Fibroblast of skin of left quadriceps (primary cell): ENCODE measurements at places on chromosomes 1 and 21.
A peak's percentile ranks its signal among the peaks of the same experiment; 100 is the strongest.

- DNase-seq, result no peak
Observed at GRCh38 chr1:71298633-71299032, 217.8 kb upstream of the ZRANB2 start.

- no peak for DNase-seq
Observed at GRCh38 chr1:6222636-6223035, 13.1 kb downstream of the ICMT start.

GRCh38 chr1:53987880-53988279, 30.1 kb downstream of the LDLRAD1 start:
- DNase-seq, result no peak

DNA sequence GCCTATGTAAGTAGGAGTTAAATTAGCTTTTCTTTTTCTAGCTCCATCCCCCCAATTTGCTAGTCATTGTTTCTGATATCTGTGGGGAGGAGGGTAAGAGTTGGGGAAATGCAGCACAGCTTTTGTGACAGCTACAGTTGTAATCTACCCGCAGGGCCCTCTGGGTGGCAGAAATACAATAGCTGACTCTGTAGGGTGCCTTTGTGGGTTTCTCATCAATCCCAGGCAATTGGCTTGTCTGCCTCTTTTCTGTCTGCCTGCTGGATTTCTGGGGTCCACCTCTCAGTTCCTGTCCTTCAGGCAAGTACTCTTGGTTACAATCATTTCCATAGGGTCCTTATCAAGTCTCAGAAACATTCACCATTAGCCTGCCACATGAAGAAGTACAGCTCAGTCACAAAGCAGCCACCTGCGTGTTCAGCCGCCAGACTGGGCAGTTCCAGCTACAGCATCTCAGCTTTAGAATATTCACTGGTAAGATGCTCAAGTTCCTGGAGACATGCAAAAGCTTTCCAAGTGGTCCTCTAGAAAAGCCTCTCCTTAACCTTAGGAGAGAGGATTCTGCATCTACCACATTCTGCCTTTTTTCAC, 19.2 kb upstream of the SLC44A5 start:
- no peak for DNase-seq

- peak; percentile 98 for DNase-seq
Observed at GRCh38 chr1:203861379-203862184, at the start of gene SNRPE. Gene SNRPE, plus strand, starts transcription at chr1:203861599. Its CDS starts 61 bp downstream, at chr1:203861660.

- DNase-seq, result no peak
Observed at GRCh38 chr1:156905651-156906050, 12.1 kb downstream of the PEAR1 start.

DNA sequence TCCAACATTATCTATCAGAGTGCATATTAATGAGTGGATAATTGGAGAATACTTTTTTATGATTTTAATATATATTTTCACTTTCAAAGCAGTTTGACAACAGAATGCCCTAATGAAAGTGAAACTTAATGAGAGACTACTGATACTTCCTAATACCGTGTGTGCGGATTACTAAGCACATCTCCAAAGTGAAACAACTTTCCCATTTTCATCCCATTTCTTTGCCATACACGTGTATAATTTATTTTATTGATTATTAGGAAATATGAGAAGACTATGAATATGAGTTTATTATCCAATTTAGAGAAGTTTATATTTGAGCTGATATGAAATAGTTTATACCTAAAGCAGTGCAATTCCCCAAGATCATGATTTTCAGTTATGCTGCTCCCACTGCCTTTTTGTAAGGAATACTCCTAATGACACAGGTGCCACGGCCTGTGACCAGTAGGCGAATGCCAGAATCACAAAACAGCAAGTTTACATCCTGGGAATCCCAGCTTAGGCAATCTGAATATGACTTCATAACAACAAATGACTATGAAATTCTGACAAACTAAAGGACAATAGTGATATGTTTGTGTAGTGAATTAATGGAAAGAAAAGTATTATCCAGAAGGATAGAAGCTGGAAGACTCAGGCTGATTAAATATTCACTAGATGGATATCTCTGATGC, 202.9 kb downstream of the NCAM2 start:
- DNase-seq, result no peak

GRCh38 chr1:16072616-16073484, 601 bp downstream of the FAM131C start:
- DNase-seq, result no peak
